Right ventricle myocardium superior (tissue), 1 donor: ENCODE measurements at places on chromosomes 2 and 18. TPM values are rescaled to one million over a fixed set of nuclear protein-coding genes. Genes with fewer than 3 reads are reported as not detected.

Gene COLEC12
- 9.1 TPM for total RNA-seq

Gene EMX1
- not detected for total RNA-seq

Gene DSG2
- 37.1 TPM for total RNA-seq

Gene ZNF804A
- total RNA-seq: not detected

Gene TSPYL6
- total RNA-seq: not detected

Gene ACMSD
- total RNA-seq: not detected

Gene MYCN
- 0.24 TPM for total RNA-seq

GRCh38 chr2:69770193-69770702, 28.3 kb downstream of the ANXA4 start:
- no peak for DNase-seq

DNA sequence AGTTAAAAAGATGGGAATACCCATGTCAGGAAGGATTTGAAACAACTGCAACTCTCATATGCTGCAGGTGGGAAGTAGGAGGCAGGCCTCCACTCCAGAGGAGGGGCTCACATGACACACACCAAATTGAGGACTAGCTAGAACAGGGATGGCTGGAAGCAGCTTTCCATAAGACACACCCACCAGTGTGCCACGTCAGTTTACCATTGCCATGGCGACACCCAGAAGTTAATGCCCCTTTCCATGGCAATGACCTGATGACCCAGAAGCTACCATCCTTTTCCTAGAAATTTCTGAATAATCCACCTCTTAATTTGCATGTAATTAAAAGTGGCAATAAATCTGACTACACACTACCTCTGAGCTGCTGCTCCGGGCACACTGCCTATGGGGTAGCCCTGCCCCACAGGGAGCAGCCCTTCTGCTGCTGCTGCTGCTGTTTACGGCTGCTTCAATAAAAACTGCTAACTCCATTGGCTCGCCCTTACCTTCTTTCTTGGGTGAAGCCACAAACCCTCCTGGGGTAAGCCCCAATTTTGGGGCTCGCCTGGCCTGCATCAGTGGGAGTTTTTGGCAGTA, 89.4 kb downstream of the RRM2 start:
- DNase-seq: no peak

- DNase-seq: no peak
These were observed 91.7 kb upstream of the ASB18 start for GRCh38 chr2:236355911-236356310.

GRCh38 chr2:20224716-20225293, at the start of gene SDC1:
Gene SDC1, minus strand, starts transcription at chr2:20225130. Its CDS starts 263 bp downstream, at chr2:20224867.
- peak; percentile 59 for DNase-seq

- DNase-seq: no peak
These were observed 41.4 kb downstream of the AOX1 start for GRCh38 chr2:200627110-200627770.

DNA sequence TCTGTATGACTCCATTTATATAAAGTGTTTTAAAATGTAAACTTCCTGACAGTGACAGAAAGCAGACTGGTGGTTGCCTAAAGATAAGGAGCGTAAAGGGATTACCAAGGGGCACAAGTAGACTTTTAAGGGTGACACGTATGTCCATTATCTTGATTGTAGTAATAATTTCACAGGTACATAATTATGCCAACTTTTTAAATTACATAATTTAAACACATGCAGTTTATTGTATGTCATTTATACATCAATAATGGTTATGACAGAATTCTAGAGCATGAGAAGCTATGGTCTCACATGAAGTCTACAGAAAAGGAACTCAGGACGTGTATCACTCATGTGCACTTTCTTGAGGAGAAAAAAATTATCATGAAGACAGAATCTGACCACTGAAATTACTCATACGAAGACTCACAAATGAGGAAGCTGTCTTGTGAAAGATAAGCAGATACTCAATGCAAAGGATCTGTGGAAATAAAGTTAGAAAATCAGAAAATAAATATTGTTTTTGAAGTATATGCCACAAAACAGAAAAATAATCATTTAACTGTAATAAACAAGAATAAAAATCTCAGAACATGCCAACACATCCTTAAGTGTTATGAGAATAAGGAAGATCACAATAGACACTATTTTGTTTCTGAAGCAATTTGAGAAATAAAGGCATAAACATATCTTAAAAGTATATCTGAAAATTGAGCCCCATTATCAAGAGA, 84.4 kb downstream of the TMEM131 start:
- no peak for DNase-seq

- DNase-seq: no peak
These were observed 108.9 kb downstream of the CD226 start for GRCh38 chr18:69838620-69839411.

- DNase-seq: no peak
These were observed 187.2 kb downstream of the BCL11A start for GRCh38 chr2:60366135-60366712.

- DNase-seq: no peak
These were observed 141.5 kb downstream of the WDSUB1 start for GRCh38 chr2:159144776-159145614.

- no peak for DNase-seq
These were observed 105.5 kb upstream of the HDAC4 start for GRCh38 chr2:239506101-239506857.

GRCh38 chr2:200136655-200137054, 169.8 kb upstream of the SPATS2L start:
- no peak for DNase-seq

- no peak for DNase-seq
These were observed 57.1 kb upstream of the RNF152 start for GRCh38 chr18:61949946-61950345.
